Activated naive CD4-positive, alpha-beta T cell (primary cell): ENCODE measurements at places on chromosomes 6 and 20.
A peak's percentile ranks its signal among the peaks of the same experiment; 100 is the strongest.

GRCh38 chr6:107509506-107509905 is 19.6 kb downstream of the SOBP start:
- no peak for DNase-seq

DNA sequence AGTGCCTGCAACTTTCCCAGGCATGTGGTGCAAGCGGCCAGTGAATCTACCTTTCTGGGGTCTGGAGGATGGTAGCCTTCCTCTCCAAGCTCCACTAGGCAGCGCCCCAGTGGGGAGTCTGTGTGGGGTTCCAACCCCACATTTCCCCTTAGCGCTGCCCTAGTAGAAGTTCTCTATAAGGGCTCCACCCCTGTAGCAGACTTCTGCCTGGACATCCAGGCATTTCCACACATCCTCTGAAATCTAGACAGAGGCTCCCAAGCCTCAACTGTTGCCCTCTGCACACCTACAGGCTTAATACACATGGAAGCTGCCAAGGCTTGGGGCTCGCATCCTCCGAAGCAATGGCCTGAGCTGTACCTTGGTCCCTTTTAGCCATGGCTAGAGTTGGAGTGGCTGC is 321.6 kb downstream of the TFAP2A start:
- no peak for DNase-seq

- DNase-seq, result peak; percentile 28
Measured at GRCh38 chr20:44959638-44960102, 527 bp downstream of the TOMM34 start.

DNA sequence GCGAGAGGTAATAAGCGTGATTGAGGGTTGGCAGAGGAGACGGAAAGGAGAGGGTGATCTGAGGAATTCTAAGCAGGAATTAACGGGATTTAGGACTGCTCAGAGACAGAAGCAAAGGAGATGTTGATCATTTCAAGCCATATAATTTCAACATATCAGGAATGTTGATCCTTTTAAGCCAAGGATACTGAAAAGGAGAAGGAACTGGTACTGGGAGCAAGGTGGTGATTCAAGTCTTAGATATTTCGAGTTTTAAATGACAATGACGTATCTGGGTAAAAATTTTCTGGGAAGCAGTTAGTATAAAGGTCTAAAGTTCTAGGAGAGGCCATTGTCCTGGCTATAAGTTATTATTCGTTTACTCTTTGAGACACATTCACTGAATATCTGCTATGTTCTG is 91.3 kb upstream of the OGFRL1 start:
- DNase-seq, result no peak

DNA sequence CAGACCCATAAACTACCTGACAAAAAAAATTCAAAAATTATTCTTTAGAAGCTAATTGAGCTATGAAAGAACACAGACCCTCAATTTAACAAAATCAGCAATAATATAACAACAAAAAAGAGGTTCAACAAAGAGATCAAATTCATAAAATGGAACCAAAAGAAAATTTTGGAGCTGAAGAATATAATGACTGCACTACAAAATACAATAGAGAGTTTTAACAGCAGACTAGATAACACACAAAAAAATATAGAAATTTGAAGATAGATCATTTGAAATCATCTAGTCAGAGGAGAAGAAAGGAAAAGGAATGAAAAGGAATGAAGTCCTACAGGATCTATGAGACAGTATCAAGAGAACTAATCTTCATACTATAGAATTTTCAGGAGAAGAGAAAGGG is 422.1 kb downstream of the PAX1 start:
- DNase-seq, result no peak

DNA sequence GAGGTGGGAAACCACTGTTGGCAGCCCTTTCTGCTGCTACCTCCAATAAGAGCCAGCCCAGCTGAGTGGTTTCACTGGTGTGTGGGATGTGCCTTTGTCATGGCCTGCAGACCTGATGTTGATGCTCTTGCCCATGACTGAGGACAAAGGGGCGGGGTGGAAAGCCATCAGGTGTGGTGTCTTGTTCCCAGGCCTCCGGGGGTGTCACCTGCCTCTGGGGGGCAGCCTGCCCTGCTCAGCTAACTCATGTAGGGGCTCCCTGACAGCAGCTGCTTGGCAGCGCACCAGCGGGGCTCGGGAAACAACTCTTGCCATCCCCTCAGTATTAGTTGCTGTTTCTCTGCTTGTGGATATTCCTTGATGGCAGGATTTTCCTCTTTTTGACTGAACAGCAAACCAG is 91.3 kb downstream of the LYRM2 start:
- no peak for DNase-seq

DNA sequence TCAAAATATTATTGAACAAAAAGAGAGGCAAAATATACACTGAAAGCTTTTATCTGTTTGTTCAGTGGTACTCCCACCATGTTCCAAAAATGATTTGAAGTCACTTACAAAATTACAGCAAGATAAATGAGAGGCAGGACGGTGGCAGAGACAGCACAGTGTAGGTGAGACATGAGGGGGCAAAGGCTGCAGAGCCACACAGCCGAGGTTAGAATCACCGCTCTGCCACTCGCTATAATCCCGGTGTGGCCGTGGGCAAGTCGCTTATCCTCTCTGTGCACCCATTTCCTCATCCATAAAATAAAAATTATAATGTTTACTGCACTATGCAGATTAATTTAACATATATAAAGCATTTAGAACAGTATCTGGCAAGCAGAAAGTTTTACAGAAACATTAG is 140.1 kb upstream of the BEND6 start:
- no peak for DNase-seq

DNA sequence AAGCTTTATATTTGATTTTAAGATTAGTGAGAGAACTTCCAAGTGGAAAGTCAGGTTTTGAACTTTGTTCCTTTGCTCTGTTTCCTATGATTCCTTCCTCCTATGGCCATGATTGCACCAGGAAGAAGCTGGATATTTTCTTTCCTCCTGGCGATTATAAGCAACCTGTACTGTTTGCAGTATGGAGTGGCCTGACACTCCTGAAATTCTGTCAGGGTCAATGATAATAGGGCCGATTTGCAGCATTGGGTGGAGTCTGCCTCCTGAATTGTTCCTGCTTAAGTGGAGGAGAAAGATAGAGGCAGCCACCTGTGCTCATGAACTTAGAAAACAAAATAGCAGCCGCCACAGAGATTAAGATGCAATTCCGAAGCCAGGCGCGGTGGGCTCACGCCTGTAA is 9.8 kb upstream of the FAM217A start:
- DNase-seq, result no peak

- no peak for DNase-seq
Measured at GRCh38 chr6:1636971-1637871, 27.5 kb downstream of the FOXC1 start.

GRCh38 chr20:57686931-57687652 is 22.7 kb downstream of the PMEPA1 start:
- DNase-seq, result no peak

- DNase-seq, result no peak
Measured at GRCh38 chr6:145491126-145491525, 244.2 kb downstream of the EPM2A start.

DNA sequence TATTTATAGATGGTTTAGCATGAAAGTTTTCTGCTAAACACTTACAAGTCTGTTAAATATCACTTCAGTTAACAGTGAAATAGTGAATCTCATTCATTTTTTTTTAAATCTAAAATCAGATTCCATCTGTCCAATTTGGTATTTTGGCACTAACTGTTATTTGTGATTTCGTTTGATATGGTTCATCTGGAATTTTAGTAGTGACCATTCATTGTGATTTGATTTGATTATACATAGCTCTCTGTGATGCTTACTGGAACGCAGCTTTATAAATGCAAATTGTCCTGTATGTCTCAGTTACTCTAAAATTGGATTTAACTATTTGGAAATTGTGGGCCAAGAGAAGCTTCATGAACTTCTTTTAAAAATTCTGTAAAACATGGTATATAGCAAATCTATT is 571.5 kb downstream of the EYS start:
- DNase-seq, result no peak

GRCh38 chr6:92428448-92428847 is 990.9 kb downstream of the EPHA7 start:
- DNase-seq, result no peak

DNA sequence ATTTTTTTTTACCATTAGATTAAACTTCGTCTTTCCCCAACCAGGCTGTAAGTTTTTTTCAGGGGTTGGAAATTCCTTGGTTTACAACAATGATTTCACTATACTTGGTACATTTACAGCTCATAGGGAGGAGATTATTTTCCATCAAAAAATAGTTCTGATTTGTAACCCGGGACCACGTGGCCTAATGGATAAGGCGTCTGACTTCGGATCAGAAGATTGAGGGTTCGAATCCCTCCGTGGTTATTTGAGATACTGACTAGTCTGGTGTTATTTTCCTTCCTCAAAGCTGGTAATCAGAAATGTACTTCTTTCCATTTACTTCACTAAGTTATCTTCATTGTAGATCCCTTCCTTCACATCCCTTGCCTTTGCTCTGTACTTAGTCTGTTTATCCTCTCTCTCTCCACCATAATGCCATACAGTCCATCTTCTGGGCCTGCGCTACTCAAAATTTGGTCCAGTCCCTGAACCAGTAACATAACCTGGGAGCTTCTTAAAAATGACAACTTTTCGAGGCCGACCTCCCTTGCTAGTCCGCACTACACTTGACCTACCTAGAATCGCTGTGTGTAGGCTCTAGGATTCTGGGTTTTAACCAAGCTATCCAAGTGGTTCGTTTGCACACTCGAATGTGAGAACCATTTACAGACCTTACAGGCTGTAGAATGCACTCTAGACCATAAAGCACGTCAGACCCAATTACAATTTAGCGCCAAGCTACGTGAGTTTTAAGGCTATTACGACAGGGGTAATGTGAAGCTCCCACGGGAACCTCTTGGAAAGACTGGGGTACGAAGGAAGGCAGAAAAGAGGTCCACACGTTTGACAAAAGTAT is 42.1 kb upstream of the BTN3A2 start:
- DNase-seq, result no peak

- DNase-seq, result no peak
Measured at GRCh38 chr6:164048840-164049516, 634.5 kb downstream of the QKI start.

DNA sequence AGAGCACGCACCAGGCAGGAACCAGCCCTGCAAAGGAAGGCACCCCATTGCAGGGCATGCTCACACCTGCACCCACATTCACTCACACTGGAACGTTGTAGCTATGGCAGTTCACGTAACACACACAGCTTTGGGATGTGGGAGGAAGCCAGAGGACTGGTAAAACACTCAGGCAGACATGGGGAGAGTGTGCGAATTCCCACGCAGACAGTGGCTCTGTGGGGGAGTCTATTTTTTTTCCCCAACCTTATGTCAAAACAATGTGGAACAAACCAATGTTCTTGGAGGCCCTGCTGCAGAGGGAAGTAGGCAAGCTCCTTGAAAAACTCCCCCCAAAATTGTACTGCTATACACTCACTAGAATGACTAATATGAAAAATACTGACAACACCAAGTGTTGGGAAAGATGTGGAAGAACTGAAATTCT is 91.0 kb downstream of the PPP1R14C start:
- no peak for DNase-seq

DNA sequence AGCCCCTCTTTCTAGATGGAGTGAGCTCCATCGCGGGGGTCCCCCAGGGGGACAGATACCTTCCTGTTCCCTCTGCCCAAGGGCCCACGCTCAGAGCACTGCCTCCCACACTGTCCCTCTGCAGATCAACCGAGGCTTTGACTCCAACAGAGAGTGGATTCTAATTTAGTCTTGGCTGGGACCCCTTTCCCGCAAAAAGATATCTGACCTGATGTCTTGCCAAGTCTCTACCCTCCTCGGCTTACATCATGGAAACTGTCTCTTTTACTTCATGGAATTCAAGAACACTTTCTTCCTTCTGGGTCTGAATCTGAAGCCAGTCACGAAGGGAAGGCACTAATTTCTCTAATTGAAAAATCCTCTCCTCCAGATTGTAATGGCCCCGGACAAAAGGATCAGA is 278.0 kb downstream of the BMP7 start:
- no peak for DNase-seq

DNA sequence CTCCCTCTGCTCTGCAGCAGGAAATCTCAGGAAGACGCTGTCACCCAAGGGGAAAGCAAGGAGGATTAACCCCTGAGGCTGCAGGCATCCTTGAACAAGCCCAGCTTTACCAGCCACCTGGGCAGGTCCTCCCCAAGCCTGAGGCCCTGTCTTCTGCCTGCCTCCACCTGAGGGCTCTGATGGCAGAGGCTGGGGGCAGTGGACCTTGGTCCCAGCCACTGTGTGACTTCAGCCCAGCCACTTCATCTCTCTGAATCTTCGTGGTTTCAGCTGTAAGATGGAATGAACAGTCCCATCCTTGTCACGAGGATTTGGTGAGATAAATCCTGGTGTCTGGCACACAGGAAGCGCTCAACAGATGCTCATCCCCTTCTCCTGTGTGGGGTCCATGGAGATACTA is 8.5 kb upstream of the VSTM2L start:
- no peak for DNase-seq

DNA sequence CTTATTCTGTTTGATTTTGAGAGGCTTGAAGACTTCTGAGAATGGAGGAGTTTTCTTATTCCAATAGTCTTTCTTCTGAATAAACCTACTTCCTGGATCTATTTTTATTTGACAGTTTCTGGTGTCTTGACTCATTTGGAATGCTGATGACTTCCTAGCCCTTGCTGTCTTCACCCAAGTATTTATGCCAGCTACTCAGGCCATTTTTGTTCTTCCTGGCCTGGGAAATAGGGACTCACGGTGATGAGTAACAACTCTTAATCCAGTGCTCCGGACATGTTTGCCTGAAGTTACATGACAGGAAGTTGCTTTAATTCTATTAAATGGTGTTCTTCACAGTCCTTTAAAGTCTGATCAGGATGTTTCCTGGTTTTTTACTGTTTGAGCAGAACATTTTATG is 272.1 kb upstream of the EYS start:
- DNase-seq, result no peak

GRCh38 chr6:156430386-156430785 is 346.8 kb upstream of the ARID1B start:
- DNase-seq, result no peak

- DNase-seq, result no peak
Measured at GRCh38 chr6:16337295-16337975, 99.0 kb downstream of the GMPR start.

GRCh38 chr6:448296-449056 is 56.9 kb downstream of the IRF4 start:
- DNase-seq, result no peak

DNA sequence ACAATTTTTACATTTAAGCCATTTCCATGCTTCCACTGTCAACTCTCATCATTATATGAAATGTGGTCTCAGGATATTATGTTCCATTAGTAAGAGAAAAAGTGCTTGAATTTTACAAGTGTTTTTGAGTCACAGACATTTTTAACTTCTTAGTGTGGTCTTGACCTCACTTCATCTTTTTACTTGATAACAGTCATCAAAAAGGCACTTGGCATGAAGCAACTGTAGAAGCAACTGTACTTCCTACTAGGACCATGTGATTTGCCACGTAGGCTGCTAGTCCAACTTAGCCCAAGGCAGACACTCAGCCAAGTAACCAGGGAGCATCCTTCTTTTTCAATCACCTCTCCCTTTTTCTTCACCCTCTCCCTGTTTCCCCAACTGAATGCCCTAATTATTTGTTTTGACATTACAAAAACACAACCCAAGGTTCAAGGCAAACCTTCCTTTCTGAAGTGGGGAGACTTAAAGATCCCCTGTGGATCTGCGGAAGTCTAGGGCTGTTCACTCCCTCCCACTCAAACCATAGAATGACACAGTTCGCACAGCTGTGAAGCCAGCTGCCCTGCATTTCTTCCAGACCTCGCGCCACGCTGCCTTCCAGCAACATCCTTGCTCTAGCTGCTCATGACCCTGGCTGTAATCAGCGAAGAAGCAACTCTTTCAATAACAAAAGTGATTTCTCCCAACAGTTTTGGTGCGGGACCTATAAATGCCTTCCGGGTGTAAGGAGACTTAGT is 45.0 kb downstream of the PHACTR1 start:
- DNase-seq, result no peak
